BE2C (cell line): ENCODE measurements at places on chromosomes 16 and 17.
A peak's percentile ranks its signal among the peaks of the same experiment; 100 is the strongest.

- DNase-seq: no peak
Measured at GRCh38 chr16:9527976-9528375, 436.5 kb downstream of the HAPSTR1 start.

- peak; percentile 73 for DNase-seq
Measured at GRCh38 chr17:4940555-4941318, 669 bp downstream of the RNF167 start.

- DNase-seq: no peak
Measured at GRCh38 chr17:546456-546855, 168.2 kb downstream of the VPS53 start.

DNA sequence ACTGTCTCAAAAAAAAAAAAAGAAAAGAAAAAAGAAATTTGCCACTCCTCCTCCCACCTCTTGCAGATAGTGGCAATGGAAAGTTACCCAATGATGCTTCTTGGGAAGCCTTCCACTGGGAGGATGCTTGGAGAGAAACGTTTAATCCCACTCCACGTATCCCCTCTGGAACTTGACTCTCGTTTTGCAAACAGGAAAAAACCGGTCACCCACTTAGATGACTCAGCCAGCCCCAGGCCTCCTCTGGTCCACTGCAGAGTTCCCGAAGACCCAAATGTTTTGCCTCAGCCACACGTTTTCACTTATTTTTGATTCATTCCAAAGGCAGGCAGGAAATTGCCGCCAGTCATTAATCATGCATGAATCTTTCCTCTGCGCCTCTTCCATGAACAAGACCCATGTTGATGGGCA is 9.3 kb upstream of the TNFRSF17 start:
- no peak for DNase-seq

GRCh38 chr16:425740-426114 is 278 bp downstream of the RAB11FIP3 start:
- no peak for DNase-seq

- DNase-seq: no peak
Measured at GRCh38 chr17:14032234-14032633, 37.1 kb upstream of the COX10 start.

DNA sequence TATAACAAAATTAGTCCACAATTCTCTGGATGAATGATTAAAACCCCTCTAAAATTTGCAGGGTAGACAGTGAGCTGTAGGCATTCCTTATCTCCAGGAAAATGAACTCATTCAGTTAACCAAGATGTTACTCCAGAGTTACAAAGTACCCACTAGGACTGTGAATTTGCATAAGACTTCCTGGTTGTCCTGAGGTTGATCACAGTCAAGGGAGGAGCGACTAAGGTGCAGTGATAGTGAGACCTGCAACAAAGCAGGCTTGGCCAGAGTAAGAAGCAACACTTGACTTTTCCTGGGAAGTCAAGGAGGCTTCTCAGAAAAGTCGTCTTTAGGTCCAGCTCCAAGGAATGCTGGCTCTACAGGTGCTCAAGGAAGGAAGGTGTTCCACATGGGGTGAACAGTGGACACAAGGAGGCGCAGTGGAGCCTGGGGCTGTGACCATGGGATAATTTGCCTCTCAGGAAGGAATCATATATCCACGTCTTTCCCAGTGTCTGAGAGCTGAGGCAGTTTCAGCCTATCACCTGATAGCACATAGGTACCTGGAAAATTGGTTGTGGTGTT is 821.1 kb upstream of the EEF2KMT start:
- DNase-seq: no peak

- DNase-seq: peak; percentile 20
Measured at GRCh38 chr17:80968602-80969029, 23.0 kb upstream of the CHMP6 start.

- DNase-seq: no peak
Measured at GRCh38 chr16:67228905-67229304, 2.0 kb downstream of the TMEM208 start.

DNA sequence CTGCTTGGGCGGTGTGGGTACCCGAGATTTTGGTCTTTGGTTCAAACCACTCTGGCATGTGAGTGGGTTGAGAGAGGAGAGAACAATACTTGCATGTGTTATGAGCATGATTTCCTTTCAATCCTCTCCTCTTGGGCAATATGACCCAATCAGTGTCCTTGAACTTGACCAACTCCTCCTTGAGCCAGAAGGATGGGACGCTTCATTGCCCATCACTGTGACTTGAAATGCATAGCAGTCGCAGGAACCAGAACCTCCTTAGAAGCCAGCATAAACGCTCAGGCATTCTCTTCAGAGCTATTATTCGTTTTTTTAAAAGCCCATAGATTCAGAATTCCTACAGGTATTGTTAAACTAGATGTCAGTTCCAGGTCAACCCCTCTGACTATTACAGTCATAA is 367.4 kb downstream of the HAPSTR1 start:
- DNase-seq: no peak

- DNase-seq: peak; percentile 72
Measured at GRCh38 chr16:15704545-15704987, 54.5 kb downstream of the NDE1 start.

- no peak for DNase-seq
Measured at GRCh38 chr16:50677351-50677750, 3.8 kb downstream of the SNX20 start.
